NCI-H1417 treated with DMSO at 0.1 percent for 48 hours (cell line): ENCODE measurements at places on chromosomes 3 and 15.

GRCh38 chr3:11507719-11508118 lies 136.0 kb downstream of the VGLL4 start:
- DNase-seq: no peak

DNA sequence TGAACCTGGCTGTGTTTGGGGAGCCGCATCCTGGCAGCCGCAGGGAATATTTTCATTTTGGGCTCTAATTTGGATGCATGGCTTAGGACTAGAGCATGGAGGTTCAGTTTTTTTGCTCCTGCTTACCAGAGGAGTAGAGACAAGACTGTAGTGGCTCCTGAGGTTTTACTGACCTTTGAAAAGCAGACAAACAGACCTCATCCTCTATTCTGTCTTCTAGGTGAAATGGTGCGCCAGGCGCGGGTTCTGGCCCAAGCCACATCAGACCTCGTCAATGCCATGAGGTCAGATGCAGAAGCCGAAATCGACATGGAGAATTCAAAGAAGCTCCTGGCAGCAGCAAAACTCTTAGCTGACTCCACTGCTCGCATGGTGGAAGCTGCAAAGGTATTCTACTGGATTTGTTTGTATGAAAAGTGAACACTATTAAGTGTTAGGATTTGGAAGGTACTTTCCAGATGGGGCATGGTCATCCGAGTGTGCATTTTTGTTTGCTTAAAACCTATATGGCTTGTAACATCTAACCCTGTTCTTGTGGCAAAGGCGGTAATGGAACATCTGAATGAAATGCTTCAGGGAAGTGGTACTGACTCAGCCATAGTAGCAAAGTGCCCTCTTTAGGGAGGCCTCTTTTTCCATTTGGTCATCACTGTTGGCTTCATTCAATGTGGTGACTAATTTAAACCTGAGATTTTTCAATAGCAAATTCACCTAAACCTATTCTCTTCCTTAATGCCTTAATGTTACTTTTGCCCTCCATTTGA lies 330.7 kb upstream of the TPM1 start:
- DNase-seq: no peak

- DNase-seq: no peak
These were observed 26.7 kb upstream of the LRTM1 start for GRCh38 chr3:54954521-54954920.

DNA sequence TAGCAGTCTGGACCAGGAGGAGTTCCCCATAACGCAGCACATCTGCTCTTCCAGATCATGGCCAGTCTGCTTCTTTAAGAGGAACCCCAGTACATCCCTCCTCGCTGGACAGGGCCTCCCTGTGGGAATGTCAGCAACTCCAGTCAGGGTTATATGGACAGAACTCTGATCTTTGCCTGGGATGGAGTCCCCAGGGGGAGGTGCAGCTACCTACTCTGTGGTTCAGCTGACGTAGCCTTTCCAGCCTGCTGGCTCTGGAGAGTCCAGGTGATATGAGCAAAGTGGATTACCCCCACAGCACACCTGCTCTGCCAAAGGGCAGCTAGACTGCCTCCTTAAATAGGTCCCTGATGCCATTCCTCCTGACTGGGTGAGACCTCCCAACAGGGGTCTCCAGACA lies 417.1 kb upstream of the EPHA3 start:
- no peak for DNase-seq

DNA sequence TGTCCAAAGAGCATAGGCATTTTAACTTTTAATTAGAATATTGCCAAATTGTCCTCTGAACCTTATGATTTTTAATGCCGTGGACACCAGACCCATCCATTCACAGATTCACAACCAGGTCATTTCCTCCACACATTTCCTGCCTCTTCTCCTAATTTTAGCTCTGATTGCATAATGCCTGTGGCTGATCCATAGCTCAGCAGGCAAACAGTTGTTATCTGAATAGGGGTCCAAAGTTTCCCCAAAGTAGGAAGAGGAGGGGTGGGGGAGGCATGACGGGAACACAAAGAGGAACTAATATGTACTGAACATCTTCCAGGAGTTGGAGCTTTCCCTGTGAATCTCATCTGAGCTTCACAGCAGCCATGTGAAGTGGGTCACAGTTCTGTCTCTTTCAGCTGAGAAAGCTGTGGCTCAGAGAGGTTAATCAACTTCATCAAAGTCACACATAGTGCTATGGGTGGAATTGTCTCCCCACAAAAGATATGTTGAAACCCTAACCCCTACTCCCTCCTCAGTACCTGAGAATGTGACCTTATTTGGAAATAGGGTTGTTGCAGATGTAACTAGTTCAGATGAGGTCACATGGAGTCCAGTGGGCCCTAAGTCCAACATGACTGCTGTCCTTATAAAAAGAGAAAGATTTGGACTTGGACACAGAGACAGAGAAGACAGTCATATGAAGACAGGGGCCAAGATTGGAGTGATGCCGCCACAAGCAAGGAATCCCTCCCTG lies 106.7 kb upstream of the AGBL1 start:
- DNase-seq: no peak

GRCh38 chr15:90205050-90205848 lies 4.1 kb downstream of the SEMA4B start:
- no peak for DNase-seq

GRCh38 chr15:67296684-67297083 lies 42.1 kb downstream of the IQCH start:
- DNase-seq: no peak

DNA sequence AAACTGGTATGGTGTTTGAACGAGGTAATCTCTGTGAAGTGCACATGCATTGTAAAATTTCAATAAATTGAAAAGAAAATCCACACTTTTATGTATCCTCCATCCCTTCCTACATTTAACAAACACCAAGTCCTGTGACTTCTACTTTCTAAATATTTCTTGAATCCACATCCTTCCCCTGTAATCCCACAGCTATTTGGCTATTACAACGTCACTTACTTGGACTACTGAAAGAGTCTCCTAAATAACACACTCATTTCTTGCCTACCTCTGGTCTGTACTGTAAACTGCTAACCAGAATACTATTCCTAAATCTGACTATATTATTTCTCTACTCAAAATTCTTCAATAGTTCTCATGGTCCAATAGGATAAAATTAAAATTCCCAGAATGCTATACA lies 176.1 kb downstream of the NEK10 start:
- DNase-seq: no peak

GRCh38 chr3:46629551-46630517 lies 17.5 kb downstream of the FAM240A start:
- DNase-seq: peak; percentile 24

- no peak for DNase-seq
These were observed 107.0 kb downstream of the TCF12 start for GRCh38 chr15:57025264-57025926.

GRCh38 chr3:189286188-189286587 lies 114.4 kb downstream of the TPRG1 start:
- DNase-seq: no peak

GRCh38 chr15:39596358-39597051 lies 15.6 kb downstream of the THBS1 start:
- no peak for DNase-seq

- DNase-seq: no peak
These were observed 4.4 kb upstream of the ENTPD3 start for GRCh38 chr3:40382617-40382979.

GRCh38 chr3:66401157-66401550 lies 99.7 kb downstream of the LRIG1 start:
- no peak for DNase-seq
